Vagina (tissue), 2 donors: ENCODE measurements at places on chromosomes 3 and 15. TPM values are rescaled to one million over a fixed set of nuclear protein-coding genes. Genes with fewer than 3 reads are reported as not detected.
A peak's percentile ranks its signal among the peaks of the same experiment; 100 is the strongest.

- no peaks in the 10 kb centered on the region for H3K36me3 ChIP-seq
- peaks cover 17% of the 10 kb centered on the region for H3K4me1 ChIP-seq
- H3K27ac ChIP-seq, result no peak overlapping the region
- DNase-seq, result no peak
These were observed 2.4 kb upstream of the FRMD4B start for GRCh38 chr3:69388241-69388640.

Gene FMN1
- 20.1 TPM for total RNA-seq

Gene CIP2A
- total RNA-seq, result 6.9 TPM

GRCh38 chr3:185477316-185477715, 21.5 kb downstream of the TMEM41A start:
- no peak for DNase-seq
- H3K27ac ChIP-seq, result no peak overlapping the region
- no peak overlapping the region for H3K4me3 ChIP-seq

DNA sequence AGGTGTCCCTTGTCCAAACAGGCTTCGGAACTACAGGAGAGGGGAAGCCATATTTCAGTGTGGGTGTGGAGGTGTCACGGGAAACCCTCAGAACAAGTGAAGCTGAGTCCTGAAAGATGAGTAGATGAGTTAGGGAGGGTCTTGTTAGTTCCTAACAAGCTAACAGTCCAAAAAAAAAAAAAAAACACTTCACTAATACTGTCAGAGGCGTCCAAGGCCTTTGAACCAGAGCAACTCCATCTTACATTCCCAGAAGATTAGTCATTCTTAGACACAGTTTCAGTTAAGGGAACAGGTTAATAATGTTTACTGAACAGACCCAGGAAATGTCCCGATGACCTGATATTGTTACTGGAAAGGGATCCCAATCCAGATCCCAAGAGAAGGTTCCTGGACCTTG, 7.0 kb upstream of the ATP8B4 start:
- H3K27ac ChIP-seq, result no peak overlapping the region
- no peaks in the 10 kb centered on the region for H3K4me1 ChIP-seq
- no peak overlapping the region for H3K4me3 ChIP-seq
- no peaks in the 10 kb centered on the region for H3K27me3 ChIP-seq

GRCh38 chr15:63408524-63408923, 26.9 kb upstream of the CA12 start:
- H3K27ac ChIP-seq, result no peak overlapping the region
- no peaks in the 10 kb centered on the region for H3K36me3 ChIP-seq
- H3K4me3 ChIP-seq, result no peak overlapping the region
- no peaks in the 10 kb centered on the region for H3K4me1 ChIP-seq

Gene ONECUT1
- not detected for total RNA-seq

Gene LRRIQ4
- total RNA-seq, result not detected

DNA sequence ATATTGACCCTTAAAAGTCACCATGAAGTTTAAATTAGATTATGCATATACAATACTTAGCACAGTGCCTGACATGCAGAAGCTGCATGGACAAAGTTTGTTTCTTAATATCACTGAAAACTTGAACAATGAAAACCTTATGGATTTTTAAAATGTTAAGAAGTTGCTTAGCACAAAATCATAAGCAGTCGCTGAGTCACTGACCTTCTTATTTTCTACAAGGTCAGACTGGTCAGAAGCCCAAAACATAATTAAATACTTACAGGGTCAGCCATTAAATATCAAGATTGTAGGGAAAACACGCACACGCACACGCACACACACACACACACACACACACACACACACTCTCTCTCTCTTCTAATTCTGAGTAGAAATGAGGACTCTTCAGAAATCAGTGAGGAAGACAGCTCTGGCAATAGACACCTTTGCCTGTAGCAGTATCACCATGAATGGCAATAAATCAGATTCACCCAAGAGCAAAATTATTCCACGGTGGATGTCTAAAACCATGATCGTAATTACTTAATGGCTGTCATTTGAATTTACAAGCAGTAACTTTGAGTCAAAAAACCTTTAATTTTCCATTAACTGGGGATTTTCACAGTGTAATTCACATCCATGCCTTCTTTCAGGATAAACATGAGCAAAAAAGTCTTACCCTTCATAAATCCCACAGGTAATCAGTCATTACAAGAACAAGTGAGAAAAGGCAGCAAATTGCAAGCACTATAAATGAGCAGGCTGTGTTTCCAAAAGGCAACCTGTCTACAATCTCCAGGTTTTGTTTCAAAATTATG, 147.5 kb downstream of the OSBPL10 start:
- H3K27me3 ChIP-seq, result no peaks in the 10 kb centered on the region
- H3K27ac ChIP-seq, result no peak overlapping the region

DNA sequence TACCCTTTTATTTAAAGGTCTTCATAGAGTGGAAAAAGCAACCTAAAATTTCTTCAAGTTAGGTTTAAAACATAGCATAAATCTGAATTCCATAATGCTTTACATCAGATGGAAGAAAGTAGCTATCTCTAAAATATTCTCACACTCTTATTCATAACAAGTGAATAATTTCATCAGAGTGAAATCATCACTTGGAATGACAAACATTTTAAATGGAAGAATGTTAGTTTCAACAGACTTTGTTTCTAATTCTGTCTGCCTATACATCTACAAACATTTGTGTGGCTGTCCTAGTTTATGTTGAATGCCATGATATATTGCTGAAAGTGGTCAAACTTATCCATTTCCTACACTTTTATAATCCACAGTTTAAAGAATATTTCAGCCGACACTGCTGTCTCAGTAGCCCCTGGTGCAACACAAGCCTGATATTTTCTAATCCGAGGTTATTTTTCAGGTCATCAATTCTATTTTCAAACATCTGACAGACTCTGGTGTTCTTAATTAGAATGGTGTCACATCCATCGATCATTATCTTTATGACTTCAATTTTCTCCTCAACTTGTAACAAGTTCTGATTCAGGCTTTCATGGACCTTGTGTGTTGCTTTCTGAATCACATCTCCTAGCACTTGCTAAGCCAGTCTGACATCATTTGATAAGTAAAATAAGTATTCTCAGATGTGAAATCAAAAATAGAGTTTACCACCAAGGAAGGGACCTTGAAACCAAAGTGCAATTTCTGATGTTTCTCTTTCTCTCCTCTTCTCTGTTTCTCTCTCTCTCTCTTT, 17.1 kb upstream of the CNTN3 start:
- H3K4me1 ChIP-seq, result no peaks in the 10 kb centered on the region
- H3K36me3 ChIP-seq, result no peaks in the 10 kb centered on the region
- H3K27ac ChIP-seq, result no peak overlapping the region
- no peak for DNase-seq
- H3K27me3 ChIP-seq, result no peaks in the 10 kb centered on the region
- no peak overlapping the region for H3K4me3 ChIP-seq

GRCh38 chr3:112643621-112644240, 2.8 kb upstream of the CCDC80 start:
- DNase-seq, result no peak
- H3K27me3 ChIP-seq, result no peaks in the 10 kb centered on the region
- H3K4me1 ChIP-seq, result peaks cover 18% of the 10 kb centered on the region
- no peak overlapping the region for H3K27ac ChIP-seq
- H3K4me3 ChIP-seq, result no peak overlapping the region

DNA sequence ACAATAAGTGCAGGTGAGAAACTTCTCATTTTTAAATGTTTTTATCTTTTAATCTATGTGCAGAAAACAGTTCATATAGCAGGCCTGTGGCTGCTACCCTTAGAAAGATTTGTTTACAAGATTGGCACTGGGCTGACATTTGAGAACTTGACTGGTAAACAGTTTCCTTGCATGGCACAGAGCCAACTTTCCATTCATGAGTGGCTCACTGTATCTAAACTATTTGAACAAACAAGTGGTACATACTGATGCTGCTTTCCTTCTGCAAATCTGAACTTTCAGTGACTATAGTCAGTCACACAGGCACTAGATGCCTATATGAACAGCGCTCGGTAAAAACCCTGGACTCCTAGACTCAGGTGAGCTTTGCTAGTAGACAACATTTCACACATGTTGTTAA, 6.3 kb upstream of the GTPBP8 start:
- no peaks in the 10 kb centered on the region for H3K4me1 ChIP-seq
- H3K27ac ChIP-seq, result no peak overlapping the region
- no peaks in the 10 kb centered on the region for H3K27me3 ChIP-seq
- DNase-seq, result no peak
- no peak overlapping the region for H3K4me3 ChIP-seq

Gene HESX1
- not detected for total RNA-seq

DNA sequence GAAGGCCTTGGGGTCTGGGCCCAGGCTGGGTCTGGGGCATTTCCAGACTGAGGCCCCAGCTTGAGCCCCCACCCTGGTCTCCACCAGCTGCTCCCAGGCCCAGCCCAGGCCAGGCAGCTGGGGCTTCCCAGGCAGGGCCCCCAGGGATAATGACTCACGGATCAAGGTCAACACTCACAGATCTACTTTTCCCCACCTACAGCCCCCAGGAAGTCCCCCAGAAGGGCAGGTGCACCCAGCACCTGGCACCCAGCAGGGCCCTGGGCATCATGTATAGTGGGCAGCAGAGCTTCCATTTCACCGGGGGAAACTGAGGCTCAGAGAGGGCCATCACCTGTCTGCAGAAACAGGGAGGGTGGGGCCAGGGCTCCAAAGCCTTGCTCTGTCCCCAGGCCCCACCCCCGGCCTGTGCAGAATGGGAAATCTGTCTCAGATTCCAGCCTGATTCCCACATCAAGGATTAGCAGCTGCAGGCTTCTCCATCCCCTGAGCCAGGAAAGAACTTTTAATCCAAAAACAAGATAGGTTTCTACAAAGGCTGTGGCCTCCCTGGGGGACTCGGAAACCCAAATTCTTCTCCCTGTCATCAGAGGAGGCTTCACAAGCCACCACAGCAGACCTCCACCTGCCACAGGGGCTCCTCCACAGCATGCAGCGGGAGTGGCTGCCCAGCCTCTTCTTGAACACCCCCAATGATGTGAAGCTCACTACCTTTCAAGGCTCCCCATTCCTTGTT, 49.8 kb downstream of the IQSEC1 start:
- H3K36me3 ChIP-seq, result no peaks in the 10 kb centered on the region
- peak overlapping the region; percentile 78 for H3K27ac ChIP-seq
- DNase-seq, result no peak
- no peak overlapping the region for H3K4me3 ChIP-seq
- no peaks in the 10 kb centered on the region for H3K27me3 ChIP-seq

DNA sequence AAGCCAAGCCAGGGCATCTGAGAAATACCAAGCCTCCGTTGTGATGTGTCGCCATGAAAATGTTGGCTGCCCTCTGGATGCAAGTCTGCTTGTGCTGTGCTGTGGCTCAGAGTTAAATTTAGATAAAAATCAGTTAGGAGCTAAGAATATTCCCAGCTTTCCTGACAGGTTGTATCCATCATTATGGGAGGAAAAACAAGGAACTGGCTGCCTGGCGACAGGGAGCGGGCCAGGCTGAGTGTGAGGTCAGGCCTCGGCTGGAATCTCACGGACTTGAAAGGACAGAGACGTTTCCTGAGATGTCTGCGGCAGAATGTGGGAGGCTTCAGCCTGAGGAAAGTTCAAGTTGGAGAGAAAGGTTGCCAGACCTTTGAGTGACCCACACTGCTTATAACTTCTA, 213.8 kb downstream of the THSD4 start:
- H3K4me3 ChIP-seq, result no peak overlapping the region
- H3K27ac ChIP-seq, result peak overlapping the region; percentile 84
- H3K27me3 ChIP-seq, result no peaks in the 10 kb centered on the region
- DNase-seq, result no peak

Gene ST3GAL6
- total RNA-seq, result 1.7 TPM

GRCh38 chr3:6750782-6751181, 110.1 kb upstream of the GRM7 start:
- H3K27ac ChIP-seq, result no peak overlapping the region
- no peak for DNase-seq
- H3K4me1 ChIP-seq, result no peaks in the 10 kb centered on the region
- no peaks in the 10 kb centered on the region for H3K27me3 ChIP-seq
- H3K36me3 ChIP-seq, result no peaks in the 10 kb centered on the region

GRCh38 chr3:129602730-129603560, 3.5 kb downstream of the PLXND1 start:
- H3K27ac ChIP-seq, result peak overlapping the region; percentile 91
- peak overlapping the region; percentile 80 for H3K4me3 ChIP-seq
- H3K4me1 ChIP-seq, result peaks cover 76% of the 10 kb centered on the region
- DNase-seq, result no peak

GRCh38 chr3:181872887-181873286, 161.2 kb downstream of the SOX2 start:
- H3K27me3 ChIP-seq, result no peaks in the 10 kb centered on the region
- no peak overlapping the region for H3K27ac ChIP-seq
- no peaks in the 10 kb centered on the region for H3K36me3 ChIP-seq
- H3K4me1 ChIP-seq, result no peaks in the 10 kb centered on the region
- H3K4me3 ChIP-seq, result no peak overlapping the region

Gene TM6SF1
- 3.9 TPM for total RNA-seq

DNA sequence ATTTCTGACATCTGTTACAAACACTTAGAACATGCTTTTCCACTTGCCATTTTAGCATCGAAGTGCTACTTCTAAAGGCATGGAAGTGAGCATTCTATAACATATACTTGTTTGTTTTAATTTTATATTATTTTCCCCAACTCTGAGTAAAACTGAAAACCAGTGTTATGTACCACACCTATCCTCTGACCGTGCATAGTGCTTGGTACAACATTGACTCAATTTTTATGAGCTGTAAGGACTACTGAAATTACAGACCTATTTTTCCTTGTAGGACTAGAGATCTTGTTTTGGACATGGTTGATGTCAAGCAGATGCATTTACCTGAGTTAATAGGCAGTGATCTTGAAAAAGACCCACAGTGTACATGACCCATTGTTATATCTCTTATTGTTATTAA, 51.5 kb upstream of the CCNB2 start:
- H3K36me3 ChIP-seq, result peaks cover 28% of the 10 kb centered on the region
- DNase-seq, result no peak
- no peak overlapping the region for H3K27ac ChIP-seq
- no peaks in the 10 kb centered on the region for H3K4me1 ChIP-seq
- H3K4me3 ChIP-seq, result no peak overlapping the region
- H3K27me3 ChIP-seq, result no peaks in the 10 kb centered on the region

- H3K4me1 ChIP-seq, result no peaks in the 10 kb centered on the region
- H3K36me3 ChIP-seq, result no peaks in the 10 kb centered on the region
- no peaks in the 10 kb centered on the region for H3K27me3 ChIP-seq
- no peak overlapping the region for H3K27ac ChIP-seq
These were observed 108.8 kb downstream of the DLG1 start for GRCh38 chr3:197189623-197190022.

Gene SYNPR
- not detected for total RNA-seq

- H3K27me3 ChIP-seq, result no peaks in the 10 kb centered on the region
- no peak overlapping the region for H3K27ac ChIP-seq
- H3K36me3 ChIP-seq, result no peaks in the 10 kb centered on the region
- DNase-seq, result no peak
- peaks cover 8% of the 10 kb centered on the region for H3K4me1 ChIP-seq
These were observed 7.7 kb upstream of the KCTD6 start for GRCh38 chr3:58484045-58484721.

GRCh38 chr3:196168808-196169391, 42.3 kb downstream of the ZDHHC19 start:
- H3K27ac ChIP-seq, result no peak overlapping the region
- H3K36me3 ChIP-seq, result no peaks in the 10 kb centered on the region
- H3K4me1 ChIP-seq, result peaks cover 3% of the 10 kb centered on the region
- no peaks in the 10 kb centered on the region for H3K27me3 ChIP-seq
- H3K4me3 ChIP-seq, result no peak overlapping the region
- DNase-seq, result no peak
